Stomach (tissue), 19 donors: ENCODE measurements at places on chromosomes 2 and 18. TPM values are rescaled to one million over a fixed set of nuclear protein-coding genes. Genes with fewer than 3 reads are reported as not detected.

GRCh38 chr2:62826141-62826540 is 120.6 kb downstream of the EHBP1 start:
- H3K27ac ChIP-seq: no peak overlapping the region
- peaks cover 27% of the 10 kb centered on the region for H3K4me1 ChIP-seq
- H3K27me3 ChIP-seq: no peaks in the 10 kb centered on the region
- peaks cover 30% of the 10 kb centered on the region for H3K36me3 ChIP-seq
- no peak for DNase-seq
- H3K4me3 ChIP-seq: no peak overlapping the region

- no peak overlapping the region for H3K27ac ChIP-seq
- no peaks in the 10 kb centered on the region for H3K4me1 ChIP-seq
- H3K4me3 ChIP-seq: no peak overlapping the region
Observed at GRCh38 chr2:224433442-224433841, 31.5 kb upstream of the FAM124B start.

DNA sequence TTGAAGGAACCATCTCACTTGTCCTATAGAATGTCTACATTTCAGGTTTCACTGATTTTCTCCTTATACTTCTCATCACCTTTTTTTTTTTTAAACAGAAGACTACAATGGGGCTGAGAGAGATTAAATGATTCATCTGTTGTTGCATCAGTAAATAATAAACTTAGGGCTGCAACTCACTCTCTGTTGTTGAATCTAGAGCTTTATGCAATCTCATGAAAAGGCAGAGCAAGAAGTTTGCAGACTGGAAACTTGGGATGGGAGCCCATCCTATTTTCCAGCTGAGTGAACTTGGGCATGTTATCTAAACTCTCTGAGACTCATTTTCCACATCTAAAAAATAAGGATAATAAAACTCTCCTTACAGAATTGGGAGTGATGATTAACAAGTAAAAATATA is 58.4 kb downstream of the PDE1A start:
- no peak for DNase-seq
- no peaks in the 10 kb centered on the region for H3K36me3 ChIP-seq
- H3K27me3 ChIP-seq: no peaks in the 10 kb centered on the region
- no peak overlapping the region for H3K27ac ChIP-seq
- peaks cover 6% of the 10 kb centered on the region for H3K4me1 ChIP-seq
- H3K4me3 ChIP-seq: no peak overlapping the region

Gene DES
- total RNA-seq: 1,198 TPM

Gene GDF7
- 1.3 TPM for total RNA-seq

- peak; percentile 69 for DNase-seq
- peak overlapping the region; percentile 84 for H3K27ac ChIP-seq
- H3K27me3 ChIP-seq: no peaks in the 10 kb centered on the region
- H3K36me3 ChIP-seq: no peaks in the 10 kb centered on the region
Observed at GRCh38 chr18:76493213-76494161, 1.6 kb downstream of the ZNF516 start.

DNA sequence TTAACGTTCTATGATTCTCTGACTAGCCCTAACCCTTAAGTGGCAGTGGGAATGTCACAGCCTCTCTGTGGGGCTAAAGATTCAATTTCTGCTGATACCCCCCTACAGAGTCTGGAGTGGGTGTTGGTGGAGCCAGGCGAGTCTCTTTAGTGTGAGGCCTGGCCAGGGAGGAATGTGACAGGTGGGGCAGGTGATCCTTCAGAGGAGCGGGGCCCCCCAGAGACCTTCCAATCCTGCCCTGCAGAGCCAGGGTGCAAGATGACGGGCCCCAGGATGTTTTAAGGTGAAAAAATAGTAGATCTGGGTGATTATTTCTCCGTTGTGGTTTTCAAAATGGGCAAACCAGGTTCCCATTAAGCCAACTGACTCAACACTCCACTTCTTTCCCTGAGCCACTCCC is 28.2 kb upstream of the DNMT3A start:
- peak; percentile 16 for DNase-seq
- H3K27me3 ChIP-seq: no peaks in the 10 kb centered on the region
- H3K4me1 ChIP-seq: peaks cover 12% of the 10 kb centered on the region
- H3K27ac ChIP-seq: no peak overlapping the region
